ENCODE measurements at places on chromosomes 5 and 9. TPM values are rescaled to one million over a fixed set of nuclear protein-coding genes. Genes with fewer than 3 reads are reported as not detected.

ANKRD31 gene
- total RNA-seq: 0.51 TPM

GRCh38 chr9:131028221-131028884, 19.4 kb downstream of the LAMC3 start:
- no peak overlapping the region for H3K27ac ChIP-seq

IFNB1 gene
- 0.37 TPM for total RNA-seq

WNK2 gene
- not detected for total RNA-seq

KCNMB1 gene
- total RNA-seq: not detected

PLAC8L1 gene
- 1.0 TPM for total RNA-seq

PAIP2 gene
- total RNA-seq: 118 TPM

- H3K4me3 ChIP-seq: no peak overlapping the region
- peaks cover 10% of the 10 kb centered on the region for H3K36me3 ChIP-seq
- no peak overlapping the region for H3K27ac ChIP-seq
- peaks cover under 1% of the 10 kb centered on the region for H3K4me1 ChIP-seq
Observed at GRCh38 chr5:55620009-55620765, 85.4 kb upstream of the PLPP1 start.

OR1Q1 gene
- total RNA-seq: 0.33 TPM

Data from activated naive CD8-positive, alpha-beta T cell treated with anti-CD3 and anti-CD28 coated beads, Interleukin-2, amount 10 ng/mL, durations not matched to agents 7 days and 5 days (primary cell).